ENCODE measurements at places on chromosomes 12 and 14.
A peak's percentile ranks its signal among the peaks of the same experiment; 100 is the strongest.

DNA sequence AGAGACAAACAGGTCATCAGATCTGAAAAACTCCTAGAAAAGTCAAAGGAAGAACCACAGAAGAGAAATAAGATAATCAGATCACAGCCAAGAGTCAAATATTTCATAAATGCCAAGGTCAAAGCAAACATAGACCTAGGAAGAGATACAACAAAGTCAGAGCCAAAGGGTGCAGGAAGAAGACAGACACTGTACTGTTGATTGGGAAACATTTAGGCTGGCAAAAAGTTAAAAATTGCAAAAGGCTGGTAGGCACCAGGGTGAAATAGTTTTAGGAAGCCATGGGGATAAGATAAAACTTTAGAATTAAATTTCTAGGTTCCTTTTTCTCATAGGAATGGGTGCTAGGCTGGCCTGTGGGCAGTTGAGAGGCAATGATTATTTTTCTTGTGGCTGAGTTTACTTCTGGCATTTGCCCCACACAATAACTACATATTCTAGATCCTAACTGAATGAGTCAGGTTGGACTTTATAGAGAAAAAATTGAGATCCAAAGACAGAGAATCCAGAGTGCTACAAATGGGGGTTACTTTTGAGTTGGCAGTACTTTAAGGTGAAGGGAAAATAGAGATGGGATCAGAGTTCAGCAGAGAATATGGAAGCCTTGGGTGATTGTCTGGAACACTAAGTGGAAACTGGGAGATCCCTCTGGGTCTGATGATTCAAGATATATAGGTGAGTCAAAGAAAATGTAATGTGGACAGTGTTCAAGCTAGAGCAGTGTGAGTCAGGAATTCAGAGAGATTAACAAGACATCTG, 215.5 kb downstream of the C12orf50 start:
- no peak for DNase-seq

GRCh38 chr14:21498540-21499526, 12.3 kb downstream of the METTL3 start:
- peak; percentile 56 for DNase-seq

- DNase-seq: no peak
These were observed 7.0 kb downstream of the MLF2 start for GRCh38 chr12:6745741-6746525.

DNA sequence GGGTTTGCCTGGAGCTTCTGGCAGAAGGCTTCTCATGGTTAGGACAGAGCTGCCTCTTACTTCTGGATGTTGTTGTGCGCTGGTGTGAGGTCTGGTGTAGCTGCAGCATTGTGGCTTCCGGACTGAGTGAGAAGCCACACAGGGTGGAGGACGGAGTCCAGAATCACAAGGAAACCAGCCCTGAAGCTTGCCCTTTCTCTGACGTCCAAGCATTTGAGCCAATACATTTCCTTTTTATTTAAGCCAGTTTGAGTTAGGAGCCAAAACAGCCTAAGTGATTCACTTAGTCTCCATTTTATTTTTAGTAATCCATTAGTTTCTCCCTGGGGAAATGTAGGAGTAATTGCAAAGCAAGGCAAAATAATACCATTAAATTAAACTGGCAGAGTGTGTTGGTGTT, 402.4 kb upstream of the RGS6 start:
- peak; percentile 43 for DNase-seq
